ENCODE measurements at places on chromosomes 2 and 18.

DNA sequence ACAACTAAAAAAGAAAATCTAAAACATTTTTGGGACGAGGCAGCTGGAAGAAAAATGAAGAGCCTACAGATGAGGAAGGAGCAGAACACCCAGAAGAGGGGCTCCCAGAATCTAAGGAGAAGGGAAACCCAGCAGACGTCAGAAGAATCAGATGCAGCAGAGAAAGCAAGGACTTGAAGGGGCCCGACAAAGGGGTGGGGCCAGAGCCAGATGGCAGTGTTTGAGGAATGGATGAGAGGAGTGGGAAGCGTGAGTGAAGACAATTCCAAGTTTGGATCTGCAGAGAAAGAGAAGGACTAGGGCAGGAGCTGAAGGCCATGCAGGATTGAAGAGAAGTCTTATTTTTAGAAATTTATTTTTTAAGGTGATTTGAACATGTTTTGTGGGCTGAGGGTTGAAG, 19.3 kb downstream of the PTMA start:
- H3K27me3 ChIP-seq: no peaks in the 10 kb centered on the region
- no peak overlapping the region for H3K4me3 ChIP-seq
- H3K36me3 ChIP-seq: peaks cover 10% of the 10 kb centered on the region
- H3K4me1 ChIP-seq: no peaks in the 10 kb centered on the region

GRCh38 chr18:49028801-49029506, 78.2 kb upstream of the SMAD7 start:
- peaks cover 6% of the 10 kb centered on the region for H3K27me3 ChIP-seq
- H3K36me3 ChIP-seq: no peaks in the 10 kb centered on the region
- H3K4me1 ChIP-seq: peaks cover 18% of the 10 kb centered on the region
- H3K27ac ChIP-seq: no peak overlapping the region
- no peak for DNase-seq
- no peak overlapping the region for H3K4me3 ChIP-seq

DNA sequence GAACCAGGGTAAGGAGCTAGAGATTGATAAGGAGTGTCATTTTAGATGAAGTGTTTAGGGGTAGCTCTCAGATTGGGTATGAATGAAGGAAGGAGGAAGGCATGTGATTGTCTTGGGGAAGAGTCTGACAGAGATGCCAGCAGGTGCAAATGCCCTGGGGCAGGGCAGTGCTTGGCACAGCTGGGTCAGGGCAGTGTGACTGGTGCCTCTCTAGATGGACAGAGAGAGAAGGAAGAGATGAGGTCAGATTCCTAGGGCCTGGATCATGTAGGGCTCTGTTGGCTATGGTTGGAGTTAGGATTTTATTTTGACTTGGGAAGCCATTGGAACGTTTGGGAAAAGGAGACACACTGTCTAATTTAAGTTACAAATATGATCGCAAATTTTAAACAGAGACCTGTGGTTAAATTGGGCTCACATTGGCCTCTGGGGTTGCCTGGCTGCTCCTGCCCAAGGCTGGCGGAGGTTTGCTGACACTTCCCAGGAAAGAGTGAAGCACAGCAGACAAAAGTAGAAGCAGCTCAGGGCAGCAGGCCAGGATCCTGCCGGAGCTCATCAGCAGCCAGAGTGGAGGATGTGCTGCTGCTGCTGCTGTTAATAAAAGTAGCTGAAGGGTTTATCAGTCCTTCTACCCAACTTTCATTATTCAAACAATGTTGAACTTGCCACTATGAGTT, 32.7 kb upstream of the FHL2 start:
- H3K4me3 ChIP-seq: no peak overlapping the region
- H3K27ac ChIP-seq: no peak overlapping the region
- no peak for DNase-seq
- H3K36me3 ChIP-seq: no peaks in the 10 kb centered on the region

- no peaks in the 10 kb centered on the region for H3K36me3 ChIP-seq
- peaks cover 4% of the 10 kb centered on the region for H3K4me1 ChIP-seq
- no peak for DNase-seq
These were observed 5.8 kb upstream of the PRELID3A start for GRCh38 chr18:12401881-12402280.

- H3K4me3 ChIP-seq: no peak overlapping the region
- no peaks in the 10 kb centered on the region for H3K27me3 ChIP-seq
- H3K4me1 ChIP-seq: peaks cover 6% of the 10 kb centered on the region
- DNase-seq: no peak
These were observed 97.3 kb downstream of the FMNL2 start for GRCh38 chr2:152432206-152432653.

- H3K27me3 ChIP-seq: no peaks in the 10 kb centered on the region
- peaks cover 26% of the 10 kb centered on the region for H3K36me3 ChIP-seq
- peak overlapping the region; percentile 90 for H3K27ac ChIP-seq
- H3K4me3 ChIP-seq: peak overlapping the region; percentile 69
These were observed 53.7 kb downstream of the BCL11A start for GRCh38 chr2:60499651-60500265.

GRCh38 chr18:11862468-11863137, 11.4 kb downstream of the CHMP1B start:
- H3K27ac ChIP-seq: no peak overlapping the region
- H3K4me1 ChIP-seq: no peaks in the 10 kb centered on the region
- no peak overlapping the region for H3K4me3 ChIP-seq

DNA sequence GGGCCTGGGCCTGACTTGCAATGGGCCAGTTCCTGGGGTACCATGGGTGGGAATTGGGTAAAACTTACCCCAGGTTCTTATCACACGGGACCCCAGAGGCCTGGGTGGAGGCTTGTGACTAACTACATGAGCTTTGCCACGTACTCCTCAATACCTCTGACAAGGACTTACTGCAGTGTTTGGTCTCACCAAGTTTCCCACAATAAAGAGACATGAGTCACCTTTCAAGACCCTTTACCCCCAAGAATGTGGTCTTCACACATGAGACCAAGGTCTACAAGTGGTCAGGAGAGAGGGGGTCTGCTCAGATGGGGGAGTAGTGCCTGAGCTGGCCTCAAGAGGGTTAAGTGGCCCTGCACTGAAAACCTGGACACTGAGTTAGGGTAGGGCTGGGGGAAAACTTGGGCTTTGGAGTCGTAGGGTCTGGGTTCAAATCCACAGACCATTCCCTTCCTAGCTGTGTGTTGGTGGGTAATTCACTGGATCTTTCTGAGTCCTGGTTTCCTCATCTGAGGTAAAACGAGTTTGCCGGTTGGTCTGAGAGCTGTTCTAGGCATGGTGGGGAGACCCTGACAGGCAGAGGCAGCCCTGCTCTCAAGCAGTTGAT, 2.0 kb upstream of the GNLY start:
- H3K27me3 ChIP-seq: peaks cover 4% of the 10 kb centered on the region
- H3K4me3 ChIP-seq: no peak overlapping the region
- no peaks in the 10 kb centered on the region for H3K4me1 ChIP-seq
- DNase-seq: no peak

GRCh38 chr18:74817576-74817975, 219.9 kb downstream of the ZNF407 start:
- DNase-seq: no peak
- H3K27me3 ChIP-seq: no peaks in the 10 kb centered on the region
- no peak overlapping the region for H3K27ac ChIP-seq
- peaks cover 3% of the 10 kb centered on the region for H3K4me1 ChIP-seq
- H3K4me3 ChIP-seq: no peak overlapping the region

DNA sequence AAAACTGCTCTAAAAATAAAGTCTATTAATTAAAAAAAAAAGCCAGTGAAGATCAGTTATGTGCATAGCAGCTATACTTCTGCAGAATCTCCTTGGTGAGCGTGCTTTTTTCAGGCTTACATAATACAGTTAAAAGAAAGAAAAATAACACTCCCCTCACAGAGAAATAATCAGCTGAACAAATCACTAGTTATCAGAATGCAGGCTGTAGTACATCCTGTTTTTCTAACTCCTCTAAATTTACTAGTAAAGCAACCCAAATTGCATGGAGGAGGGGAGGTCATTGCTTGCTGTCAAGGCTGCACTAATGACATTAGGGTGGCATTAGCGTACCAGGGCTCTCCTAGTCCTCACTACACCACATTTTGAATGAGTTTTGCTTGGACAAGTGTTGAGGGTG, 192.2 kb downstream of the PLCL1 start:
- DNase-seq: no peak
- H3K36me3 ChIP-seq: no peaks in the 10 kb centered on the region
- no peak overlapping the region for H3K4me3 ChIP-seq
- peaks cover 6% of the 10 kb centered on the region for H3K27me3 ChIP-seq

DNA sequence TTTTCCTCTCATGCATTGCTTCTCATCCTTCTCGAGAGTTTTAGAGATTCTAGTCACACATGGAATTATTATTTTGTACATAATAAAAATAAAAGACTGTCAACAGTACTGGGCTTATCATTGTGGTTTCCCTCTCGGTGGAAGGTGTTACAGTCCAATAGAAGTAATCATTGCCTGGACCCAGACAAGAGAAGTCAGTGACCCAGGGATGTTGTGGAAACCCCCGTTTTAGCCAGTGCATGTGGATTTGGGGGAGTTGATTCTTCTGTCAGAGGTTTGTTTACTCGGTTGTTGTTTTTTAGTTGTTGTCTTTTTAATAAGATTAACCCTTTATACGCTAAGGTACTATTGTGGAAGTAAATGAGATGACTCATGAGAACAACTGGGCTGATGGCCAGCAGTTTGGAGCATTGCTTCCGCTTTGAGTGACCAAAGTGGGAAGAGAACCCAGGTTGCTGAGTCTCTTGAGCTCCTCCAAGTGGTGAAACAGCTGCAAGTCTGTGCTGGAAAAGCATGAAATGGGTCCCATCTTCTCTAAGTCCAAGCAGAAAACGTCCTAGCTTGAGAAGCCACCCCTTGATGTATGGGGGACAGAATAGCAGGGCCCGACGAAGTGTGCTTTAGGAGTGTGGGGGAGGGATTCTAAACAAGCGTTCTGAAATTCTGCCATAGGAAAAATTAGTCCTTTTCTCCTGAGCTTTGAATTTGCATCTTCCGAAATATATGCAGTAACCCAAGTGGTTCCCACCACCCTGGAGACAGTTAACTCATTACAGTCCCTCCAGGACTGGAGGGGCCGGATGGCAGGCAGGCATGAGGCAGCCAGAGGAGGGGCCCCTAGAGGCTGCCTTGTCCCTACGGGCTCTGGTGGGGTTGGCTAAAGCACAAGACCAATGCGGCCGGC, 61.8 kb upstream of the GPR45 start:
- no peak for DNase-seq
- no peak overlapping the region for H3K4me3 ChIP-seq
- peaks cover 46% of the 10 kb centered on the region for H3K4me1 ChIP-seq
- H3K36me3 ChIP-seq: no peaks in the 10 kb centered on the region
- H3K27me3 ChIP-seq: no peaks in the 10 kb centered on the region

GRCh38 chr2:161088658-161089350, 71.4 kb upstream of the TANK start:
- H3K27ac ChIP-seq: peak overlapping the region; percentile 5
- DNase-seq: peak; percentile 29
- H3K27me3 ChIP-seq: no peaks in the 10 kb centered on the region

DNA sequence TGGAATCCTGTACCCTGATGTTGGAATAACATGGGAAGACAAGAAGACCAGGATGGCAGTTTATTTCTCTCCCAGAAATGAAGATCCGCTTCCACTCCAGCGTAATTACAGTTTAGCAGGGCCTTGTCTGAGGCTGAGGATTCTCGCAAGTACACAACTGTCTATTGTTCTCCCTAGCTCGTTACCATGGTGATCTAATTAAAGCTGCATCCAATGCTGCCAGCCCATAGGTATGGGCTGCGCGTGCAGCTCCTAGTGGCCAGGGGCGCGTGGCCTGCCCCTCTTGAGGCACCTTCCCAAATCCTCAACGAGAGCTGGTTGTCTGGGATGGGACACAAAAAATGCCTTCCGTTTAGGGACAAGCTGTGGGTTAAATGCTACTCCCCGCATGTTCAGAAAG, 344.9 kb downstream of the CYRIA start:
- no peak overlapping the region for H3K4me3 ChIP-seq
- no peaks in the 10 kb centered on the region for H3K36me3 ChIP-seq
- H3K27ac ChIP-seq: no peak overlapping the region

GRCh38 chr2:18560797-18561085, 288 bp upstream of the RDH14 start:
- peak overlapping the region; percentile 87 for H3K27ac ChIP-seq
- H3K4me3 ChIP-seq: peak overlapping the region; percentile 93
- H3K4me1 ChIP-seq: peaks cover 20% of the 10 kb centered on the region
- DNase-seq: no peak
- no peaks in the 10 kb centered on the region for H3K27me3 ChIP-seq

GRCh38 chr2:56613254-56613653, 429.5 kb downstream of the CCDC85A start:
- DNase-seq: no peak
- H3K27me3 ChIP-seq: no peaks in the 10 kb centered on the region
- H3K4me1 ChIP-seq: no peaks in the 10 kb centered on the region
- H3K4me3 ChIP-seq: no peak overlapping the region
- no peaks in the 10 kb centered on the region for H3K36me3 ChIP-seq

DNA sequence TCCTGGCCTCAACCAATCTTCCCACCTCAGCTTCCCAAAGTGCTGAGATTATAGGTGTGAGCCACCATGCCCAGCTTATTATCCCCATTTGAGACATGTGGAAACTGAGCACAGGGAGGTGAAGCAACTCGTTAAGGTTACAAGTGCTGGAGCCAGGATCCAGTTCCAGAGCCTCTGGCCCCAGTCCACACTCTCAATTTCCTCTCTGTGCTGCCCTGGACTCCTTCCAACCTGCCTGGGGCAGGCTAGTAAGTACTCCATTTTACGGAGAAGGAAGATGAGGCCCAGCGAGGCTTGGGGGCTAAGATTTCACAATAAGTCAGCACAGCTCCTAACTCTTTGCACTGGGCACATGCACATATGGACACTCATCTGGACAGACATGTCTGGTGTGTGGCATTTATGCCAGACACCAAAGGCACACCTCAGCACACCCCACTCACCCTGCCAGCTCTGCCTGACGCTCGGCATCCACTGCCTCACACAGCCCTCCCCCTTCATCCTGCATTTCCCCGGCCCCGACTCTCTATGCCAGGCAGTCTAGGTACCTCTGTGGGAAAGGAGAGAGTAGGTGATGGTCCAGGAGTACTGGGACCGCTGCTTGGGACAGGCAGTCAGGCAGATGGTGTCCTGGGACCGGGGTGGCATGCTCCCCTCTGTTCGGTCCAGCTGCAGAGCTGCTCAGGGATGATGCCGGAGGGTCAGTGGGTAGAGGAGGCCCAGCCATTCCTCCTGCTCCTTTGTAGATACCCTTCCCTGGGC, 20.5 kb downstream of the CFAP65 start:
- H3K27ac ChIP-seq: no peak overlapping the region
- no peaks in the 10 kb centered on the region for H3K4me1 ChIP-seq
- H3K4me3 ChIP-seq: no peak overlapping the region
- DNase-seq: no peak

GRCh38 chr2:137435162-137435561, 529.1 kb upstream of the HNMT start:
- H3K4me1 ChIP-seq: no peaks in the 10 kb centered on the region
- no peak for DNase-seq
- H3K36me3 ChIP-seq: no peaks in the 10 kb centered on the region
- no peaks in the 10 kb centered on the region for H3K27me3 ChIP-seq
- H3K27ac ChIP-seq: no peak overlapping the region

GRCh38 chr18:49228187-49228586, 232.3 kb downstream of the DYM start:
- DNase-seq: no peak
- H3K27me3 ChIP-seq: no peaks in the 10 kb centered on the region
- H3K27ac ChIP-seq: no peak overlapping the region
- H3K4me1 ChIP-seq: no peaks in the 10 kb centered on the region
- H3K36me3 ChIP-seq: peaks cover 17% of the 10 kb centered on the region
